ENCODE measurements at places on chromosomes 5 and 9.

GRCh38 chr9:38085308-38085707 lies 16.3 kb upstream of the SHB start:
- no peak for DNase-seq

- no peak for DNase-seq
Observed at GRCh38 chr9:13948037-13948436, 365.9 kb downstream of the NFIB start.

DNA sequence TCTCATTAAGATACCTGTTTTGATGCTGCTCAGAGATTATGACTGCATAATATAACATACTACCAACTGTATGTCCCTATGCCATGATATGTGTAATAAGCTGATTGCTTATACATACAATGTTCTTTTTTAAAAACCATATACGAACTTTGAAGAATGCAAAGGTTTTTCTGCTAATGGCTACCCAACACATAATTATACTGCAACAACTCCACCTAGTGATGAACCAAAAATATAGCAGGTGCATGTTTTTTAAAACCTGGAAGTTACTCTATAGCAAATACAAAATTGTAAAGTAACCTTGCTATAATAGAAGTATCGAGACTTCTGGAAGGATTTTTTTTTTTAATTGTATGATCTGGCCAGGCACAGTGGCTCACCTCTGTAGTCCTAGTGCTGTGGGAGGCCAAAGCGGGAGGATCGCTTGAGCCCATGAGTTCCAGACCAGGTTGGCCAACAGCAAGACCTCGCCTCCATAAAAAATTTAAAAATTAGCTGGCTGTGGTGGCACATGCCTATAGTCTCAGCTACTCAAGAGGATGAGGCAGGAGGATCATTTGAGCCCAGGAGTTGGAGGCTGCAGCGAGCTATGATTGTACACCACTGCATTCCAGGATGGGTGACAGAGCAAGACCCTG lies 49.1 kb downstream of the HOMER1 start:
- DNase-seq: no peak

DNA sequence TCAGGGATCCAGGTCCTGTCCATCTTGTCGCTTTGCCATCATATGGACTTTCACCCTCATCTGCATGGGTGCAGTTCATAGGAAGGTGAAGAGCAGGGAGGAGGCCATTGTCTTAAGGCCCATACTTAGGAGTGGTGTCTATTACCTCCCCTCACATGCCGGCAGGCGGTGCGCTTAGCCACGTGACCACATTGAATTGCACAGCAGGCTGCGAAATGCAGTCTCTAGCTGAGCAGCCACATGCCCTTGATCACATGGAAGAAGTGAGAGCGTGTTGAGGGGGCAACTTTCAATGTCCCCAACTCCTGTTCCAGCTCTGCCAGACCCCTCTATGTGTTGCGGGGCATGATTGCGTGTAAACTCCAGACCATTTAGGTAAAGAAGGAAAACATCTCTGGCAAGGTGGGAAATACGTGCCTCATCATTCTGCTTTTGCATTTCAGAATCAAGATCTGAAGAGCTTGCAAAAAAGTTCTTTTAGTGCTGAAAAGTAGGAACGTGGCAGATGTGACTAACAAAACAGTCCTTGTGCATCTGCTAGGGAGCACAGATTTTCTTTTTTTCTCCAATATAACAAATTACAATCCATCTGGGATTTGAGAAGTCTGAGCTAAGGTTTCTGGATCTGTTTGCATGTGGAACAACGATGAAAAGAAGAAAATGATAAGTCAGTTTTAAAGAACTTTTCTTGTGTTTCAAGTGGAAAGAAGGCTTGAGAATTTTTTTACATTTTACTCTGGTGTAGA lies 34.4 kb downstream of the ROPN1L start:
- DNase-seq: no peak

GRCh38 chr5:1479581-1480188 lies 34.4 kb upstream of the SLC6A3 start:
- peak; percentile 21 for DNase-seq

DNA sequence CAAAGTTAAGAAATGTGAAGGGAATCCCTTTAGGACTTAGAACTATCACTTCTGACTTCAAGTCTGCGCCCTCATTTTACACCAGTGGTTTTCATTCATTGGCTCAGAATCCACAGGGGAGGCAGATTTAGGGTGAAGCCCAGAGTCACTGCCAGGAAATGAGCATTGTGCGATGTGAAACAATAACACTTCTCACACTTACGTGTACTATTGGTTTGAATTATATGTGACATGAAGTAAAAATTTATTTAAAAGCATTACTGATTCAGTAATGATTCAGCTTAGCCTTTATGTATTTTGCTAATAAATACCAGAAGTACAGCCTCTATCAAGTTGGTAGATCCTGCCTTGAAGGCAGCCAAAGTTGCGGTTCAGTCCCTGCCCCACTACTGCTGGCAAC lies 98.6 kb downstream of the PAM start:
- DNase-seq: no peak

DNA sequence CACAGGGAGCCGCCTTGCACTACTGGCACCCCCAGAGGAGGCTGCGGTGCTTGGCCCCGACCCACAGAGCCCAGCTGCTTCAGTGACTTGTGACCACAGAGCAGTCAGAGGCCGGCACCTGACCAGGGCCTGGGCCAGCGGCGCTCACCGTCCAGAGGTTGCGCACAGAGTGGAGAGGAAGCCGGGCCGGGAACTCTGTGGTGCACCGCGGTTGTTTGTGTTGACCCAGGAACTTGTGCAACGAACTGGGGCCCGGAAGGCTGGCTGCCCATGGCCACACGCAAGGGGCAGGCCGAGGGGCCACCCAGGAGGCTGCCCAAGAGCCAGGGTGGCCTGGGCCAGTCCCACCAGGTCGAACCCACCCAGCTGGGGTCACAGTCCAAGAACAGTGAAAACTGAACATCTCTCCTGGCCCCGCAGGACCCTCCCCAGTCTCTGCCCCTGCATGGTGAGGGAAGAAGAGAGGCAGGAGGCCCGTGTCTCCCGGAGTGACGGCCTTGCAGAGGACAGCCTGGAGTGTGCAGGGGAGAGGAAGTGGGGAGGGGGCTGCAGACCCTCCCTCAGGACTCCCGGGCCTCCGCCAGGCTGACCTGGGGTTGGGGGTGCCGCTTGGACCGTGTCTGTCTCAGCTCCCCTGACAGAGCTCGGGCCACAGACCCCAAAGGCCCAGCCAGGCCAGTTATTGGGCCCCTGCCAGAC lies 42.8 kb upstream of the EGFL7 start:
- DNase-seq: no peak

GRCh38 chr5:38190111-38190510 lies 68.2 kb upstream of the EGFLAM start:
- DNase-seq: no peak

DNA sequence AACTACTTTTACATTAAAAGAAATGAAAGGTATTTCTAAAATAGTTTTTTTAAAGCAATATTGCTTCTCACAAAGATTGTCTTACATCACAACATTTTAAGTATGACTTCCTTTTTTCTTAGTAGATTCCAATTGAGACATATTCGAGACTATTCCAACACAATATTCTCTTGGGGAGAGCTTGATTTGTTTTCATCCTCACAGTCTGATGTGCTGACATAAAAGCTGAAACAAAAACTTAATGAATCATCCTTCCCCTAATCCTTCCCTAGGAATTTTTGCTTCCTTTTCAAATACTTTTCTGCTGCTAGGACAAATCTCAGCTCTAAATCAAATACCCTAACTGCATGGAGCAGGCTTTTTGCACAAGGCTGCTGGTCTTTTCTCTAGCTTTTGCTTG lies 245.8 kb upstream of the MAP3K1 start:
- no peak for DNase-seq

GRCh38 chr9:6917162-6917561 lies 159.4 kb downstream of the KDM4C start:
- no peak for DNase-seq

GRCh38 chr5:80745490-80745889 lies 90.7 kb upstream of the DHFR start:
- no peak for DNase-seq

GRCh38 chr5:10427201-10427600 lies 14.5 kb upstream of the ROPN1L start:
- DNase-seq: no peak

- no peak for DNase-seq
Observed at GRCh38 chr9:18911714-18912342, 121.2 kb downstream of the SAXO1 start.

- DNase-seq: no peak
Observed at GRCh38 chr9:89603767-89604665, 796 bp upstream of the GADD45G start.

GRCh38 chr5:31798168-31798567 lies 159.2 kb downstream of the PDZD2 start:
- no peak for DNase-seq

DNA sequence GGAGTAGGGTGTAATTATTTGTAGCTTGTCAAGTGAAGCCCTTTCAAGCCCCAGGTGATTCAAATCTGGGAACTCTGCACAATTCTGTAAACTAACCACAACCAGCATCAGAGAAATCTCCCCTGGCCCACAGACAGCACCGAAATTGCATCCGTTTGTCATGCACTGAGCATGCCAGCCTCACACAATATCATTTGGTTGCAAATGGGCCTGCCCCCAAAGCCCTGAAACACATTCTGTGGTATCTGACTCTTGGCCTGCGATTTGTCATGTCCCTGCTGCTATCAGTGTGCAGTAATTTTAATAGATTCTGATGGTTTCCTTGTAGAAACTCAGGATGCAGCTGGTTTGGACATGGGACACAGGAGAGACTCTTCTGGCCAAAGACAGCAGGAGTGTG lies 35.3 kb downstream of the SNX24 start:
- no peak for DNase-seq

- DNase-seq: no peak
Observed at GRCh38 chr9:137048655-137049543, 2.9 kb upstream of the NPDC1 start.

DNA sequence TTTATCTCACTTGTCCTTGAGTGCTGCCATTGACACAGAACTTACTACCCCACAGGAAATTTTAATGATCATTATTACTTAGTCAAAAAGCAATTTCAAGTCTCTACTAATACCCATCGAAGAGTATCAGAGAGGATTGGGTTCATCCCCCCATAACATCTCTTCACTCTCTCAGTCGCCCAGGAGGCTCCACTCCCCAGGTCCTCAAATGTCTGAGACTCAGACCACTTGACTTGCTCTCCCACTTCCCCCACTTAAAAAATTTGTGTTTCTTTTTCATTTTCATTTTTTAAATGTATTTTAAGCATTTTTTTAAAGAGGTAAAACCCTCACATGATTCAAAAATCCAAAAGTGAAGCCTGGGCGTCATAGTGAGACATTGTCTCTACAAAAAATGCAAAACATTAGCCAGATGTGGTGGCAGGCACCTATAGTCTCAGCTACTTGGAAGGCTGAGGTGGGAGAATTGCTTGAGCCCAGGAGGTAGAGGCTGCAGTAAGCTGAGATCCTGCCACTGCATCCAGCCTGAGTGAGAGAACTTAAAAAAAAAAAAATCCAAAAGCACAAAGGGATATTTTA lies 56.8 kb upstream of the TRAF1 start:
- DNase-seq: no peak

- no peak for DNase-seq
Observed at GRCh38 chr9:137088121-137088520, 1.3 kb downstream of the MAN1B1 start.

DNA sequence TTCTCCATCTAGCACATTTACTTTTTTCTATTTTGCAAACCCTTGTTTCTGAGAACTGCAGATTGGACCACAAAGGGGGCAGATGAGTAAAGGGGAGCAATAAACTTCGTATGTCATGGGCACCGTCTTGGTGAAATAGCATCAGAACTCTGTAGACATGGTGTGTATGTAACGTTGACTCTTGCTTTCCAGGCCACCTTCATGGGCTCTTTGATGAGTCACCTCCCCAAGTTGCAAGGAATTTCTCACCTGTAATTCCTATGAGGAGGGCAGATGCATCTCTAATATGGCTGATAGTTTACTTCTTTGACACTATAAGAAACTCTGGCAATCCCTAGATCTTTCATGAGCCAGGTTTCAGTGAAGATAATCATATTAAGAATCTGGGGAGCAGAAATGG lies 163.4 kb upstream of the PLPPR1 start:
- no peak for DNase-seq

GRCh38 chr5:28012538-28012937 lies 974.2 kb upstream of the CDH9 start:
- no peak for DNase-seq

DNA sequence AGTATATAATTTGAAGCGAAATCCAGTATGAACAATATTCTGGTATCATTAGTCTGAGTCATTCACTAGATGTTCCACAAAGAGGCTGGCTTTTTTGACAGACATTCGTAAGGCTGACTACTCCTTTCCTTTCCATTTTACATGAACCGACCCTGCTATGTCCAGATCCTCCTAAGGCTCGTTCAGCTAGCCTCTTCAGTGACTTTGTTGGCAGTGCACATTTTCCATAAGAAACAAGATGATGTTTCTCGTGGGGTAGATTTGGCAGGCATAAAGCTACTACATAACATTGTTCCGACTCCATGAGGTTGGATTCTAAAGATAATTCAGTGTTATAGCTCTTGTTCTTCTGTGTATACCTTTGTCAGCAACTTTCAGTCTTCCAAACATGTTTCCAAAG lies 49.0 kb downstream of the ZNF462 start:
- DNase-seq: no peak

DNA sequence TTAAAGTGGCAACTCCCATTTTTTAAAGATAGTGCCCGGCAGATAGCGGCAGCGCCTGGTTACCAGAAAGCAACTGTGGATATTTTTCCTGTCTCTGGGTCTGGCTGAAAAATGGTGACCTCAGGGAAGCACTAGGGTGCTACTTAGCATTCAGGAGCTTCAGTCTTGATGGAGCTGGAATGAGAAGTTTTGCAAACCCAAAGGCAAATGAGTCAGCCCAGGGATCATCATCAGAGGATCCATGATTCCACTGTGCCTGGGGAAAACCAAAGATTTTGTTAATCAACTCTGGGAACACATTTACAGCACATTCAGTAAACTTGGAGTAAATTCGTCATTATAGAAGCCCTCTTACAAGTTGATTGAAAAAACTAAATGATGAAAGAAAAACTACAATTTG lies 26.7 kb downstream of the F2R start:
- no peak for DNase-seq

DNA sequence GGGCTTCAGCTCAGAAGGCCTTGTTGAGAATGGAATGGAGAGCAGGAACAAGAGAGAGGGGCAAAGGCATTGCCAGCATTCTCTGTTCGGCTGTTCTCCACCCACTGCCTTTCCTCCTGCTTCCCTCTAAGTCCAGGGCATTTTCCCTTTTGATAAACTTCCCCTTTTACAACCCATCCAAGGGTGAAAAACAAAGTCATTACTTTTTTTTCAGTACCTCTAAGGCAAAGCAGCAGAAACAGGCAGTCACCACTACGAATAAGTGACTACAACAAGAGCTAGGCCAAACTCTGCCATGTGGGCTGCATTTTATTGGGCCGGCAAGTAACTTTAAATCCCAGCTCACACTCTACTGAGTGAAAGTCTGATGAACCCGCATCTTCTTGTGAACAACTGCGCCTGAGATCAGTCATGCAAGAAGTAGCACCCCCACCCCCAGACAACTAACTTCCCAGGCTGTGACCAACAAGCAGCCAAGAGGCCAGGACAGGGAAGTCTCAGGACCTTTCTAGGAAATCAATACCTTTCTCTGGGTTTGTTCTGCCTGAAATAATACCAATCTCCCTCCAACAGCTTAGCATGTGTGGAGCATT lies 13.1 kb downstream of the IL7R start:
- no peak for DNase-seq

Data from activated naive CD8-positive, alpha-beta T cell treated with anti-CD3 and anti-CD28 coated beads, Interleukin-2, amount 50 U/mL, for 16 hours (primary cell).